ENCODE measurements at places on chromosomes 12 and 14.

DNA sequence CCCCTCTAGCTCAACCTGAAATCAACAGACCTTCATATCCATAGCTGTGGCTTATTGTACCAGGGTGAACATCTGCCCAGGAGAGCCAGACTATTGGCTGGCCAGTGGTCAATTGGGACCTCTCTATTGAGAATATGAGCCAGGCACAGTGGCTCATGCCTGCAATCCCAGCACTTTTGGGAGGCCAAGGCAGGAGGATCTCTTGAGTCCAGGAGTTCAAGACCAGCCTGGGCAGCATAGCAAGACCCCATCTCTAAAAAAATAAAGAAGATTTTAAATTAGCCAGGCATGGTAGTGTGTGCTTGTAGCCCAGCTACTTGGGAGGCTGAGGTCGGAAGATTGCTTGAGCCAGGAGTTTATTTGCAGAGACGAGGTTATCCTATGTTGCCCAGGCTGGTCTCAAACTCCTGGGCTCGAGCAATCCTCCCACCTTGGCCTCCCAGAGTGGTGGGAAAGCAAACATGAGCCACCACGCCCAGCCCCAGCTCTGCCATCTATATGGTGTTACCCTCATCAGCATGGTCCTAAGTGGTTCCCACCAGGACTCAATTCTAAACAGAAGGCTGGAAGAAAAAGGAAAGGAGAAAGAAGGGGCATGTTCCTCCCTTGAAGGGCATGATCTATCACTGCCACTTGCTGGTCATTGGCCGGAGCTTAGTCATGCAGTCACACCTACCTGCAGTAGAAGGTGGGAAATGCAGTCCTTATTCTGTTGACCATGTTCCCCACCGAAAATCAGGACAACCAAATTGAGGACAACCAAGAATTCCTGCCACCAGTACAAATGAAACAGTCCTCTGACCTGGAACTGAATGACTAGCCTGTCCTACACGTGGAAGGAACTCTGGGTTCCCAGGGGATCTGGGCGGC, 33.7 kb upstream of the IFT81 start:
- no peak for DNase-seq

DNA sequence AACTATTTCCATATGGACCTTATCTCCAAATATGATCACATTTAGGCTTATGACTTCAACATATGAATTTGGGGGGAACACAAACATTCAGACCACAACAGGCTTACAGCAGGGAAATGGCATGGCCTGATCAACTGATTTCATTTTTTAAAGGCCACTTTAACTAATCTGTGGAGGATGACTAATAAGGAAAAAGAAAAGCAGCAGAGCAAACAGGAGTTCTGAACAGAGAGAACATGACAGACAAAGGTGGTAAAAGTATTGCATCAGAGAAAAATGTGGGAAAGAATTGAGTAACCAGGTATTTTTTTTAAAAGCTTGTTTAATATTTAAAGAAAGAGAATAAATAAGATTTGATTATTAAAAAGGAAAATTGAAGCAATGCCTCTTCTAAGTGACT, 366.1 kb upstream of the TMPO start:
- DNase-seq, result no peak

GRCh38 chr12:4285070-4285469, 11.5 kb downstream of the CCND2 start:
- DNase-seq, result no peak

GRCh38 chr14:106605548-106606448, 1079.4 kb downstream of the TMEM121 start:
- peak; percentile 78 for DNase-seq

DNA sequence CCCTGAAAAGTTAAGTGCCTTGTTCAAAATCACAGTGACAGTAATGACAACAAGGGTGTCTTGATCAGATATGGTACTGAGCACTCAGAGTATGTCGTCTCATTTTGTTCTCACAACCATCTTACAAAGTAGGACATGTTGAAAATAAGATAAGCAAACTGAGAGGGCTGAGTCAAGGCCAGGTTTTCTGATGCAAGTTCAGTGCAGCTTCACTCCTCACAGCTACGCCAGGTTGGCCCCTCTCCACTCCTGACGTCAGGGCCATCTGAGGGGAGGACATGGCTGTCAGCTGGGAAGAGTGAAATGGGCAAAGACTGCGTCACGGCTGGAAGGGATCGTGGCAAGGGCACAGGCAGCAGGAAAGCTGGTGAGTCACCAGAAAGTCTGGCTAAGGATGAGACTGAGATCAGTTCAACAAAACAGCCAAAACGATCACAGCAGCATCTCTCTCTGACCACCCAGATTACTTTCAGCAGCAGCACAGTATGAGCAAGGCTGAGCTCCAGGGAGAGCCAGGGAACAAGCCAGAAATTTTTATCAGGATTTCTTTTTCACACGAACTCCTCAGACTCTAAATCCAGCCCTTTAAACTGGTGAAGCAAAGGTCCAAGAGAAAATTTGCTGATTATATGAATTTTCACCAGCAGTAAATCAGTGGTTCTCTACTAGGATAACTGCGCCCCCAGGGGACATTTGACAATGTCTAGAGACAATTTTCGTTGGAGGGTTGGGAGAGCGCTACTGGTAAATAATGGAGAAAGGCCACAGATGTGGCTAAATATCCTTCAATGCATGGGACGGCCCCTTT, 297.9 kb upstream of the AMIGO2 start:
- DNase-seq, result no peak

GRCh38 chr12:105064564-105065178, 19.6 kb downstream of the ALDH1L2 start:
- no peak for DNase-seq

GRCh38 chr14:51877810-51878209, 17.4 kb downstream of the GNG2 start:
- no peak for DNase-seq

DNA sequence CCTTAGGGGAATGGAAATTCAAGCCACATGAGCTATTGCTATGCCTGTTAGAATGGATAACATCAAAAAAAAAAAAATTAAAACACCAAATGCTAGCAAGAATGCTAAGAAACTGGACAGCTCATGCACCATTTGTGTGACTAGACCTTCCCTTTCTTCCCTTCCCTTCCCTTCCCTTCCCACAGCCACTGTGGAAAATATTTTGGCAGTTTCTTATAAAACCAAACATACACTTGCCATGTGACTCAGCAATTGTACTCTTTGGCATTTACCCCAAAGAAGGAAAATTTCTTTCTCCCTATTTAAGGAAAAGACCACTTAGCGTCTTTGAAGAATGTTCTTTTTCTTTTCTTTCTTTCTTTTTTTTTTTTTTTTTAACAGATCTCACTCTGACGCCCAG, 49.1 kb upstream of the FKBP4 start:
- DNase-seq, result no peak

- no peak for DNase-seq
Observed at GRCh38 chr14:68680541-68681051, 112.3 kb downstream of the ZFP36L1 start.

DNA sequence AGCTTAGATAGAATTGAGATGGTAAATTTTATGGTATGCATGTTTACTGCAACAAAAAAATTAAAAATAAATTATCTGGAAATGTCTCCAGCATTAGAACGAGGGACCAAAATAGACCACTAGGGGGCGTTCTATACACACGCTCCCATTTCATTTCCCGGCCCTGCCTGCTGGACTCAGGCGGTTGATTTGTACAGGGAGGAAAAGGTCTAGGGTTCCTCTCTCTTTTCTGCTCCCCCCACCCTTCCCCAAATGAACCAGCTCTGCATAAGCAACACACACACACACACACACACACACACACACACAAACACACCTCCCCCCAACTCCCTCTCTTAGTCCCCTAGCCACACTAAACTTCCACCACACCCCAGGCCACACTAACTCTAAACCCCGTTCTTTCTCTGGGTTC, 7.8 kb upstream of the DTX1 start:
- DNase-seq, result no peak

DNA sequence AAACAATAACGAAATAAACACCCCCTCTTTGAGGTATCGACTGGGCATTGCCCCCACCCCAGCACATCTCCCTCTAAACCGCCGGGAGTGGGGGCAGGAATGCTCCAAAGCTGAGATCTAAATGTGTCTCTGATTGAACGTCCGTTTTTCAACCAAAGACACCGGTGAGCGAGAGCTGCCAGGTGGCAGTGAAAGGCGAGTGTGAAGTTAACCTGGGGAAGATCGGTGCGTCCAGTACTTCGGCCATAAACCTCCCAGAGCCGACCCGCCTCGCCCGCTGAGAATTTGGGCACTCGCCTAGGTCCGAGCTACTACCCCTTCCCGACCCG, 625 bp downstream of the ANGEL1 start:
- DNase-seq, result no peak

DNA sequence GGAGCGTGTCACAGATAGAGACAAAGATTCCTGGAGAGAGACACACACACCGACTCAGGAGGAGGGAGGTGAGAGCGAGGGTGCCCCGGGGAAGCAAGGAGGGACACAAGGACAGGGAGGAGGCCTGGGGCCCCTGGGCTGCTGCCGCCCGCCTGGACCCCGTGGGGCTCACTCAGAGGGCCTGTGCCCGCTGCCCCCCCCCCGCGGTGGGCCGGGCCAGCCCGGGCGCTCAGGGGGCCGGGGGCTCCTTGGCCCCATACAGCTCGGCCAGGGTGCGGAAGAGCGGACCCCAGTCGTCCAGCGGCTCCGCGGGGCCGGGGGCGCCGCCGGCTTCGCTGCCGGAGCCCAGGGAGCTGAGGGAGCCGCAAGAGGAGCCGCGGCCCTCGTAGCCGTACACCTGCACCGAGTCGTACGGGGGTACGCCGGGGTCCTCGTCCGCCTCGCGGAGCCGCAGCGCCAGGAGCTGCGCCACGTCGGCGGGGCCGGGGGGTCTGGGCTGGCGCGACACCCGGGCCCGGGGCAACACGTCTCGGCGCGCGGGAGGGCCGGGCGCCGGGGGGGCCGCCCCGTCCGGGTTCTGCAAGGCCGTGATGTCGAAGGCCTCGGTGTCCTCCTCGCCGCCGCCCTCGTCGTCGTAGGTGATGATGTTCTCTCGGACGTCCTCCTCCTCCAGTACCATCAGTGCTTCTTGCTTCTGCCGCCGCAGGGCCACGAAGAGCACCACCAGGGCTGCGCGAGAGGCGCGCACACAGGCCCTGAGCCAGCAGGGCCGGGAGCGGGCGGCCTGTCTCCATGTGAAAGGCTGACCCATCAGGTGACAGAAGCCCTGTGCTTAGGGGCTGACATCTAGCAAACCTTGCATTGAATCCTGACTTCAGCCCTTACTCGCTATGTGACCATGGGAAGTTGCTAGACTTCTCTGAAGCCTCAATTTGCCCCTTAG, 6.0 kb downstream of the PSMB11 start:
- no peak for DNase-seq

GRCh38 chr12:71191509-71192196, 33.9 kb upstream of the TSPAN8 start:
- no peak for DNase-seq

GRCh38 chr12:111438481-111438880, 32.8 kb downstream of the SH2B3 start:
- no peak for DNase-seq

DNA sequence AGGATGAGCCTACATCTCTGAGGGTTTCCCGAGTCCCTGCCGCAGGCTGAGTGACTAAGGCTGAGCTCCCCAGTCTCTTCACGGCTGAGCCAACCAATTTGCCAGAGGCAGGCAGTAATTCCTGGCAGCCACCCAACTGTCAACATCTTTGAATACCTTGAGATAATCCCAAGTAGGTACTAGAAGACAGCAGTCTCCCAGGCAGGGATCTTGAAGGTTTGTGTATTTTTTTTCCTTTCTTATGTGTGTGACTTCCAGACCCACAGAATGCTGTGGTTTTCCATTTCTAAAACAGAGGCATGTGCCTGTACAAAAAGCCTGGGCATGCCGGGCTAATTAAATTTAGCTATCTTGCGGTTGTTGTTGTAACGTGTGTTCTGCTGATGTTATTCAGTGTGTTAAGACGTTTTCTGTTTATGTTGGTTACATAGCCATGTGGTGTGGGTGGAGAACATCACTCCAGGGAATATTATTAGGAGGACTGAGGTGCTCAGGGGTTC, 155.5 kb downstream of the ANO2 start:
- DNase-seq, result no peak

DNA sequence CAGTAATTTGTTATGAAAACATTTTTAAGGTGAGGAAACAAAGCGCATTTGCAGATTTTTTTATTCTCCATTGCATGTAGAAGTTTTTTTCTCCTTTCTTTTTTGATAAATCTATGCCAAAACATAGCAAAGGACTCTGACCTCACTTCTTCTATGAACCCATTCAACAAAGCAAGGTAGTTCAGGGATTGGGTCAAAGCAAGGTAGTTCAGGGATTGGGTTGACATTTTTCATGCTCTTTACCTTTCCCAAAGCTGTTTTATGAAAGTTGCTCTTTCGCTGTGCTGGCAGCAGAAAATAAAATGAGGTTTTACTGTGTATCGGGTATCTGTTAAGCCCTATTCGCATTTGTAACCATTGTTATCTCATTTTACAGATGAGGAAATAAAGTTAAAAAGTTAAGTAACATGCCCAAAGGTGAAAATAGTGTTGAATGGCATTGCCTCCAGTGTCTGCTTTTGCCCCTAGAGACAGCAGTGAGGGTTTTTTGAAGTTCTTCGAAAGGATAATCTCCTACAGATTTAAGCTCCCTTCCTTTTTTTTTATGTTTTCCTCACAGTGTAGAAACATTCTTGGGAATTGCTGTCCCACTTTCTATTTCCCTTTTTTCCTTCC, 10.6 kb downstream of the STRAP start:
- DNase-seq, result no peak

GRCh38 chr12:111192647-111193046, 176.2 kb downstream of the PHETA1 start:
- no peak for DNase-seq

GRCh38 chr12:2298556-2299200, 245.9 kb downstream of the CACNA1C start:
- no peak for DNase-seq

DNA sequence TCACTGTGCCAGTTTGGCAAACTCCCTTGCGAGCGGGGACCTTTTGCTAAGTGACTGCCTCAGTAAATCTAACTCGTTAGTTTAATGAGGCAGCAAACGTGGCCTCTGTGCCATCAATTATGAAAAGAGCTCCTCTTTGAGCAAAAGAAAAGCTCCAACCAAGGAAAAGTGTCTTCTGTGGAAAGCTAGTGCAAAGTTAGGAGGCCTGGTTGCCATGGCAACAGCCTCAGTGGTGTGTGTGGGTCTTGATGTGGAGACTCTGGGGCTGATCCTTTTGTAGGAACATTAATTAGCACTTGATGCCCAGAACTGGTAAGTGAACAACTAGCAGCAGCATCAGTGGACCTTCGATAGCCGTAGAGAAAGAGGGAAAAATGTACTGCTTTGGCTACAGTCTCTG, 145.7 kb downstream of the CHST11 start:
- DNase-seq, result no peak

DNA sequence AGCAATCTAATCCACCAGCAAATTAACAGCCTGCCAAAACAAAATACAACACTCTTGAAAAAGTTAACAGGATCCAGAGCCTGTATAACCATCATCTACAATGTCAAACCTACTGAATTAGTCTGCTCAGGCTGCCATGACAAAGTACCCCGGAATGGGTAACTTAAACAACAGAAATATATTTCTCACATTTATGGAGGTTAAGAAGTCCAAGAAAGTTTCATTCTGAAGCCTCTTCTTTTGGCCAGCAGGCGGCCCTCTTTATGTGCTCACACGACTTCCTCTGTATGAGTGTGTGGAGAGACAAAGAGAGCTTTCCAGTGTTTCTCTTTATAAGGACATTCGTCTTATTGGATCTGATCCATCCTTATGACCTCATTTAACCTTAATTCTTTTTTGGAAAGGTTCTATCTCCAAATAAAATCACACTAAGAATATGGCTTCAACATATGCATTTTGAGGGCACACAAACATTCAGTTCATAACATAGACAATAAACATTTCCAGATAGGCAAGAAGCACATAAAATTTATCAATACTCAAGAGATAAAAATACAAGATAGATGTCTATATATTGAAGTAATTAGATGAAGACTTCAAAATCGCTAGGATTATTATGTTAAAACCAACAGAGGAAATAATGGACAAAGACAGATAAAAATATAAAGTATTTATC, 5.9 kb upstream of the RERG start:
- DNase-seq, result no peak

Measured in NCI-H1436 treated with DMSO at 0.1 percent for 48 hours (cell line).